Naive thymus-derived CD4-positive, alpha-beta T cell (primary cell): ENCODE measurements at places on chromosomes 7 and 10.

GRCh38 chr10:1078668-1079067, 22.5 kb downstream of the WDR37 start:
- DNase-seq = no peak

GRCh38 chr10:96507044-96507443, 6.7 kb downstream of the TLL2 start:
- no peak for DNase-seq

GRCh38 chr10:30502266-30503060, 68.5 kb downstream of the MAP3K8 start:
- DNase-seq = no peak

DNA sequence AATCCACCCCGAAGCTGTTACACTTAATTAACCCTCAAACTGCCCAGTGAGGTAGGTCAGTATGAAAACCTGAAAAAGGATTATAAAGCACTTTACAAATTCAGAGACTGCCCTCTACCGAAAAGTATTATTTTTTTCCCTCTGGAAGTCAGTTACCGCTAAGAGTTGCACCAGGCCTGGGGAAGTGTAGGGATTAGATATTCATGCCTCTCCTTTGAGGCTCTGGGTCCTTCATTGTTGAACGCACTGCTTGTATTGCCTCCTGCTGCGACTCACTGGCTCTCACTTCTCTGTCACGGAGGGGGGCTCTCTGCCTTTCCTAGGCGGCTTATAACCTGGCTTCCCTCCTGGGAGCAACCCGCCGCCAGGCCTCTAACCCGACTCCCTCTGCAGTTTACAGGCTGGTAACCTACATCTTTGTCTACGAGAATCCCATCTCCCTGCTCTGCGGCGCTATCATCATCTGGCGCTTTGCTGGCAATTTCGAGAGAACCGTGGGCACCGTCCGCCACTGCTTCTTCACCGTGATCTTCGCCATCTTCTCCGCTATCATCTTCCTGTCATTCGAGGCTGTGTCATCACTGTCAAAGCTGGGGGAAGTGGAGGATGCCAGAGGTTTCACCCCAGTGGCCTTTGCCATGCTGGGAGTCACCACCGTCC, 2.7 kb downstream of the RHBDD2 start:
- DNase-seq = no peak

GRCh38 chr7:18420108-18420507, 75.4 kb upstream of the HDAC9 start:
- DNase-seq = no peak

GRCh38 chr7:92835851-92836488, 403 bp downstream of the CDK6 start:
- peak; percentile 10 for DNase-seq

- DNase-seq = no peak
Measured at GRCh38 chr10:114458955-114459354, 54.7 kb upstream of the AFAP1L2 start.

- no peak for DNase-seq
Measured at GRCh38 chr10:11828682-11829284, 5.6 kb downstream of the PROSER2 start.

GRCh38 chr7:18243731-18244130, 216.1 kb upstream of the PRPS1L1 start:
- DNase-seq = no peak

DNA sequence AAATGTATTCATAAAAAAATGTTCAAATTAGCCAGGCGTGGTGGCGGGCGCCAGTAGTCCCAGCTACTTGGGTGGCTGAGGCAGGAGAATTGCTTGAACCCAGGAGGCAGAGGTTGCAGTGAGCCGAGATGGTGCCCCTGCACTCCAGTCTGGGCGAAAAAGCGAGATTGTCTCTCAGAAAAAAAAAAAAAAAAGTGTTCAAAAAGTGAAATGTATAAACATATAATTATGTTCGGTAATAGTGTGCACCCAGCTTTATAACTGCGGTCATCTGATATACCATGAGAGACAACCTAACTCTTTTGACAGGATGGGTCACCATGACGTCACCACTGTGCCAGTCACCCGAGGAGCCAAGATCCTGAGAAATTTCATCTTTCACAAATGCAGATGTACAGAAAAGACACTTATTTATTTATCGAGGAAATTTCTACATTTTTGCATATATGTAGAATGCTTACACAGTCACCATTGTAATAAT, 594 bp upstream of the RP9 start:
- no peak for DNase-seq

DNA sequence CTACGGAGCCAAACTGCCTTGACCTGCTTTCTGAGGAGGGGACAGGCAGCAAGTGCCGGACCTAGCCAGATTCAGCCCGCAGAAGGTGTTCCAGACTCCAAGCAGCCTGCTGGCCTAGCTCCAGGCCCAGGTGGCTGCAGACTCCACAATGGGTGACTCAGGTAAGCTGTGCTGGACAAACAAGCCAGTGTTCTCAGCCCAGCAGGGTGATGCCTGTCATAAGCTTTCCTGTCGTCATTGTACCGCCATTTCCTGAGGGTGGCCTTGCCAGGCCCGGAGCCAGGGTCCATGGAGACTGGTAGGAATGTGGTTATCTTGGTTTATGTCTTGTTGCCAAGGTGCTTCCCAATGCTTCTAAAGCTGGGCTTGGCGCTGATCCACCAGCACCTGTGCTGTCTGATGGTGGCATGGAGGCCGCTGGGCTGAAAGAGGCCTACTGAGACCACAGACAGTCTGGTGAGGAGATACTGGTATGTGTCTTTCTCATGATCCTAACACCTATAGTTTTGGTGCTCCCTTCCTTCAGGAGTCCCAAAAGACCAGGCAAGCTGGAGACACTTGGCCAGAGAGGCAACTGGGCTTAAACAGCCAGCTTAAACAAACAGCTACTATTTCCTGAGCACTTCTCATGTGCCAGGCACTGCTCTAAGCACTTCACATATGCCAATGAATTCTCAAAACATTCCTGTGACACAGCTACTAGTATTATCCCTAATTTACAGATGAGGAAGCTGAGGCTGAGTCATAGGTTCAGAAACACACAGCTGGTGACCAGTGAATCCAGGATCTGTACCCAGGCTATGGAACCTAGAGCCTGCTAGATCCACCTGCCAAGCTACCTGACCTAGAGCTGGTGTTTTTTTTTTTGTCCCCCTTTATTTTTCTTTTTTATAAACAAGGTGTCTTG, 42.0 kb downstream of the ZC3HC1 start:
- DNase-seq = no peak

- DNase-seq = no peak
Measured at GRCh38 chr7:81002421-81002820, 83.6 kb upstream of the SEMA3C start.

DNA sequence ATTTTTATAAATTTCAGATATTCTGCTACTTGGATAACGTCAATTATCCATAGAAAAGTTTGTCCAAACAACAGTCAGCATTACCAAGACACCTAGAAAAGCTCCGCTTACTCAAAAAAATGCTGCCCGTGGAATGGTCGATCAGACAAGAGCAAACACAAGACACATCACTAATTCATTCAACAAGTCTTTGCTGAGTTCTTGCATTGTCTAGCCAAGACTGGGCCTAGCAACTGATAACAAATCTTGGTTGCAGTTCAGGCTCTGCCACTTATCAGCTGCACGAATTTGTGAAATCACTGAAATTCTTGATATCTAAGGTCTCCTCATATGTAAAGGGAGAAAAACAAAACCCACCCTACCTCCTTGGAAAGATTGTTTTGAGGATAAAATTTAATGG, 168.3 kb downstream of the AKR1D1 start:
- no peak for DNase-seq

DNA sequence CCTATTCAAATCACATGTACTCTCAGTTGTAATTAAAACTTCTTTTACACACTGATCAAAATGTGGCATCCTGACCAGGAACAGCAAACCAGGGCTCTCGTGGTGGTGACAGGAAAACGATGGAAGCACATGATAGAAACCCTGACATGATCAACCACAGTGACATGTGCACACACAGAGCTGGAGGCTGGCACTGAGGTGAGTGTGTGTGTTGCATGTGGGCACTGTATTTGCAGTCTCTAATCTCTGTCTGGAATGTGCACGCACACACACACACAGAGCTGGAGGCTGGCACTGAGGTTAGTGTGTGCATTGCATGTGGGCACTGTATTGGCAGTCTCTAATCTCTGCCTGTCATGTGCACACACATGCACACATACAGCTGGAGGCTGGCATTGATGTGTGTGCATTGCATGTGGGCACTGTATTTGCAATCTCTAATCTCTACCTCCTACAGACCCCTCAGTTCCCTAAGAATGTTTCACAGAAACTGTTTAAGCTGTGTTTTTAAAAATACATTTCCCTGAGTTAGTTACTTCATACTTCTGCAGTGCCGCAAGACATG, 406.9 kb downstream of the SFMBT2 start:
- no peak for DNase-seq

- no peak for DNase-seq
Measured at GRCh38 chr10:92801978-92802872, 46.1 kb upstream of the EXOC6 start.

- DNase-seq = no peak
Measured at GRCh38 chr10:119595134-119595675, 1.6 kb downstream of the TIAL1 start.

- DNase-seq = peak; percentile 67
Measured at GRCh38 chr10:114304017-114304570, 65.0 kb downstream of the VWA2 start.

DNA sequence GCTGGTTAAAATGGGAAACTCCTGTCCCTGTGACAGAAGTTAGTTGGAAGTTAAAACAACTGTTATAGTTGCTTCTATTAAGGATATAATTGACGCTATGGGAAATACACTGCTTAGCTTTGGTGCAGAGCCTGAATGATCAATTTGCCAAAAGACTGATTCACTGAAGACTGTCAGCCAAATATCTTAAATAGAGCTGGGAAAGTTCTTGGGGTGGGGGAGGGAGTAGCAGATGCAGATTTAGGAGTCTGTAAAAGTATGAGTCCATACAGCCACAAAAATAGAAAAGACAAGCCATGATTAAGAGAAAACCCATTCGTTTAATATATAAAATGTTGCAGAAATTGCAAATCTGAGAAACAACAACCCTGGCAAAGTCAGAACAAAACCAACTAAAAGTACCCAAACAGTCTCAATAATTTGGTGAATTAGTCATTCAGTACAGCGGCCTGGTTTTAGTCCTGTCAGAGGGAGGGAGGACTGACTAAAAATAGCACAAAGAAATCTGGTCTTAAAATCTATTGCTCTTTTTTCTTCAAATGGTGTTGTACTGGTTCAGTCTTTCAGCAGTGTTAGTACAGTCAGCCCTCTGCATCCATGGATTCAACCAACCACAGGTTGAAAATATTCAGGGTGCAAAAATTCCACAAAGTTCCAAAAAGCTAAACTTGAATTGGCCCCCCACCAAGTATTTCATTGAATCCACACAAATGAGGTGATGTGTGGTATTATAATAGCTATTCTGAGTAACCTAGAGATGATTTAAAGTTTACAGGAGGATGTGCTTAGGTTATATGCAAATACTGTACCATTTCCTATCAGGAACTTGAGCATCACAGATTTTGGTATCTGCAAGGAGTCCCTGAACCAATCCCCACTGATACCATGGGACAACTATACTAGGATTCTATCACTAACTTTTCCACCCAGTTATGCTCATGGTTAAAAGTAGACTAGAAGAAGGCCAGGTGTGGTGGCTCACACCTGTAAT, 30.0 kb downstream of the STK17A start:
- DNase-seq = no peak

GRCh38 chr7:83072576-83073517, 89.8 kb downstream of the PCLO start:
- DNase-seq = no peak

DNA sequence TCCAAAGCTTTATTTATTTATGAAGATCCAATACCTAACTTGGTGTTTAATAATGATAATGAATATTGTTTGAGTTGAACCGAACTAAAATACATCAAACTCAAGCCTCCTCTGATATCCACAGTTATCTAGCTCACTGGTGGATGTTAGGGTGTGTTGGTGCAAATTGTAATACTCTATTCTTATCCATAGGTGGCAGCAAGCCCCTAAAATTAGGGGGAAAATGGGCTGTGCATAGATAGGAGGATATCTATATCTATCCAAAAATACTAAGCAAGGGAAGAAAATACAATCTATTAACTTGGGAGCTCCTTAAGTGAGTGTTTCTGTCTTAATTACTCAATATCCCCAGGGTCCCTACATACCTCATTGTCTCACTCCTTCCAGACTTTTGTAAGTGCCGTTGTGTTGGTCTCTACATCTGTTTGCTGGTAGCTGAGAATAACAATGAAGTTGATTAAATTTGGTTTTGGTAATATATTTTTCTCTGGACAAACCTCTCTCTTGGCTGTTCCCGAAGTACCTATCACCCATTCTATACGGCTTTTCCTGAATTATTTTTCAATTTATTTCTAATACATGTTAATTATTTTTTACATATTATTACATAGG, 55.0 kb upstream of the VWDE start:
- DNase-seq = no peak

GRCh38 chr7:132565885-132566284, 10.4 kb downstream of the PLXNA4 start:
- DNase-seq = no peak

DNA sequence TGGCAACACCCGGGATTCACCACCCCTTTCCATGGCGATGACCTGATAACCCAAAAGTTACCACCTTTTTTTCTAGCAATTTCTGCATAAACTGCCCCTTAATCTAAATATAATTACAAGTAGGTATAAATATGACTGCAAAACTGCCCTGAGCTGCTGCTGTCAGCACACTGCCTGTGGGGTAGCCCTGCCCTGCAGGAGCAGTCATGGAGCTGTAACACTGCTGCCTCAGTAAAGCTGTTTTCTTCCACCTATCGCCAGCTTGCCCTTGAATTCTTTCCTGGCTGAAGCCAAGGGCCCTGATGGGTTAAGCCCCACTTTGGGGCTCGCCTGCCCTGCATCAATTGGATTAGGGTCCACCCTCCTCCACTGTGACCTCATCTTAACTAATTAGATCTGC, 368.8 kb downstream of the SFMBT2 start:
- DNase-seq = no peak

DNA sequence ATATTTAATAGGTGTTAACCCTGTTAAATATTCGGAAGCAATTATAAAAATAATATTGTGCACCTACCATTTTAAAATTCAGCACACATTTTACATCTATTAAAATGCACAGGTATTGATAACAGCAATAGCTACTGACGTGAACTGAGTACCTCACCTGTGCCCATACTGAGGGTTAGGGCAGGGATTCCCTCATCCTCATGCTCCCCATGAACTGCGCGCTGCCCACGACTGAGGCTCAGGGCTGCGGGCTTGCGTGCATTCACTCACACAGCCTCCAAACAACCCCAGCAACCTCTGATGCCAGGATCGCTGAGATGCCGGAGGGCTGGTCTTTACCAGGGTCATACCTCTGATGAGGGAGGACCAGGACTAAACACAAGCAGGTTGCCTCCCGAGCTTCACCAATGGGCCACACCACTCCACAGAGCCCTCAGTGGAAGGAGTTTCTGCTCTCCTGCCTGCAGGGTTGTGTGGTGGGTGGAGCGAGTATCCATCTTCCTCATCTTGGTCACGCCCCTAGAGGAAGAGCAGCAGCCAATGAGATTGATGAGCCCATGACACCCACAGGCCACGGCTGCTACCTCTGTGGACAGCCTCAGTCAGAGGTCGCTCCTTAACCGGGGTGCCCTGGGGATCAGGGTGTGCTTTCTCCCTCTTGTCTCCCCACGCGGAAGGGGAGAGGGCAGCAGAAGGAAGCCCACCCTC, 478.3 kb downstream of the TNS3 start:
- DNase-seq = no peak
